ENCODE measurements at places on chromosomes 6 and 20.

GRCh38 chr20:62156254-62156556 is 12.6 kb downstream of the SS18L1 start:
- no peak overlapping the region for H3K4me3 ChIP-seq
- H3K27me3 ChIP-seq, result no peaks in the 10 kb centered on the region
- no peak for DNase-seq
- H3K27ac ChIP-seq, result no peak overlapping the region
- H3K4me1 ChIP-seq, result peaks cover 6% of the 10 kb centered on the region

DNA sequence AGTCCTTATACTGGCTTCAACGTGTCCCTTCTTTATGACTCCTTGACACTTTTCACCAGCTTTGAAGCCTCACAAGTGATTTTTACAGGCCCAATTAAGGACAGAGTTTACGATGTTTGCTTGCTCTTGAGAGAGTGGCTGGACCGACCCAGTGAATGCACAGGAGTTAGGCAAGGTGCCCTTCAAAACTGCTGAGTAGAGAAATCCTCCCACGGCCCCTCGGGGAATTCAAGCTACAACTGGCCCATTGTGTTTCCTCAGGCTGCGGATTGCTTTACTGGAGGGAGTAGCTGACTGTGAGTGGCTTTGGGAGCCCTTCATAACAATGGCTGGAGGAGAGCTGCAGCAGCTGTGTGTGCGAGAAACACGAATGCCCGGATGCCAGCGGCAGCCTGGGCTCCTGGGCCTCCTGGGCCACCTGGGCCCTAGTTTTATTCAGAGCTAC is 50.0 kb downstream of the SGK1 start:
- H3K4me3 ChIP-seq, result no peak overlapping the region
- no peak overlapping the region for H3K27ac ChIP-seq
- no peak for DNase-seq

DNA sequence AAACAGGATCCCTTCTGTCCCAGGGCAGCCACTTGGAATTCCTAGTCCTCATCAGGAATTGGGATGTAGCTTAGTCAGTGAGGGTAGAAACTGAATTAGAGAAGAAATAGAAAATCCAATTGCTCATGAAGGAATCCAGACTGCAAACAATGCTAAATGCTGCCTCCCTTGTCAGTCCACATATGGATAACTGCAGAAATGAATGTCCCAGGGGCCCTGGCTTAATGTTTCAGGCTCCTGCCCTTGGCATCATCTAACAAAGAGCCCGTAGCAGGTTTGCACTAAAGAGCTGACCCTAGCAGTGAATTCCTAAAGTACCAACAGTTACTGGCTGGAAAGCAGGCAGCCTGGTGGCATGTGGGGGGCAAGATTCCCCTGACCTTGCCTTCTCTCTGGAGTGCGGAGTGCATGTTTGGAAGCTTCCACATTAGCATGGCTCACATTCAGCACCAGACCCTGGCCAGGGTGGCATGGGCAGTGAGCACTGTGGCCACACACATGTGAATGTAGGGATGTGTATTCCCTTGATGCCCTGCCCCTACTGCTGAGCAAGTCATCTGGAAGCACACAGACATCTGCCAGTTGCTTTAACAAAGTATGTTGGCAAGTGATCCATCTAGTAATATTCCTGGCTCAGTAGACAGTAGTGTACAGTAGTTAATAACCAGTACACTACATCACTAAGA is 394.5 kb downstream of the CDC5L start:
- H3K36me3 ChIP-seq, result no peaks in the 10 kb centered on the region
- H3K27ac ChIP-seq, result no peak overlapping the region
- peaks cover 25% of the 10 kb centered on the region for H3K27me3 ChIP-seq
- H3K4me3 ChIP-seq, result no peak overlapping the region

GRCh38 chr20:32521780-32522525 is 63.2 kb downstream of the NOL4L start:
- H3K27ac ChIP-seq, result no peak overlapping the region
- DNase-seq, result peak; percentile 49
- no peak overlapping the region for H3K4me3 ChIP-seq

DNA sequence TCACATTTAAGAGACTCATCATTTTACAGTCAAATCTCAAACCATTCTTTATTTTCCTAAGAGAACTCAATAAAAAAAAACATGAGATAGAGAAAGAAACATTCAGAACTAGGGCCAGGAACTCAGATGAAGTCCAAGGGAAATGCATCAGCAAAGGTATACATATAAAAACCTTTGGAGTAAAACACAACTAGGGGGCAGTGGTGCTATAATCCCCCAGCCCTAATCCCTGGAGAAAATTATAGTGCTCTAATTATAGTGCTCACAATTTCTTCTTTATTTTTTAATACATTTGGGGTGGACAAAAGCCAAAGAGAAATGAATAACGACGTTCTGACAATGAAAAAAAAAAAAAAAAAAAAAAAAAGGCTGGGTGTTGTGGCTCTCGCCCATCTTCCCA is 100.6 kb upstream of the EMILIN3 start:
- H3K36me3 ChIP-seq, result peaks cover 18% of the 10 kb centered on the region
- DNase-seq, result no peak
- H3K4me1 ChIP-seq, result peaks cover 7% of the 10 kb centered on the region
- no peak overlapping the region for H3K4me3 ChIP-seq

DNA sequence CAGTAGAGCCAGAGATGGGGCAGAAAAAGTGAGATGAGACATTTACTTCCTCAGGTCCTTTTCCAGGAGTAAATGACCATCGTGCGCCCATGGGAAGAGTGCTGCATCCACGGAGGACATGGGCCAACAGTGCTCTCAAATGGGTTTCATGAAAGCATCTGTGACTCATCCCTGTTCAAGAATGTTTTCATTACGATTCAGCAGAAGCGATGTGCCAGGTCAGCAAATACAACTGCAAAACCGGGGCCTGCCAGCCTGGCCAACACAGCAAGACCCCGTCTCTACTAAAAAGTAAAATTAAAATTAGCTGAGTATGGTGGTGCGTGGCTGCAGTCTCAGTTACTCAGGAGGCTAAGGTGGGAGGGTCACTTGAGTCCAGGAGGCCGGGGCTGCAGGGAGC is 125.1 kb downstream of the LY86 start:
- peaks cover 18% of the 10 kb centered on the region for H3K4me1 ChIP-seq
- no peak overlapping the region for H3K4me3 ChIP-seq
- no peaks in the 10 kb centered on the region for H3K36me3 ChIP-seq
- peaks cover 3% of the 10 kb centered on the region for H3K27me3 ChIP-seq

- H3K27me3 ChIP-seq, result no peaks in the 10 kb centered on the region
- H3K4me1 ChIP-seq, result no peaks in the 10 kb centered on the region
- H3K27ac ChIP-seq, result no peak overlapping the region
- H3K4me3 ChIP-seq, result no peak overlapping the region
Observed at GRCh38 chr6:157203312-157203744, 120.0 kb downstream of the TMEM242 start.

Measured in IMR-90 (cell line).